ENCODE measurements at places on chromosomes 1 and 21.

DNA sequence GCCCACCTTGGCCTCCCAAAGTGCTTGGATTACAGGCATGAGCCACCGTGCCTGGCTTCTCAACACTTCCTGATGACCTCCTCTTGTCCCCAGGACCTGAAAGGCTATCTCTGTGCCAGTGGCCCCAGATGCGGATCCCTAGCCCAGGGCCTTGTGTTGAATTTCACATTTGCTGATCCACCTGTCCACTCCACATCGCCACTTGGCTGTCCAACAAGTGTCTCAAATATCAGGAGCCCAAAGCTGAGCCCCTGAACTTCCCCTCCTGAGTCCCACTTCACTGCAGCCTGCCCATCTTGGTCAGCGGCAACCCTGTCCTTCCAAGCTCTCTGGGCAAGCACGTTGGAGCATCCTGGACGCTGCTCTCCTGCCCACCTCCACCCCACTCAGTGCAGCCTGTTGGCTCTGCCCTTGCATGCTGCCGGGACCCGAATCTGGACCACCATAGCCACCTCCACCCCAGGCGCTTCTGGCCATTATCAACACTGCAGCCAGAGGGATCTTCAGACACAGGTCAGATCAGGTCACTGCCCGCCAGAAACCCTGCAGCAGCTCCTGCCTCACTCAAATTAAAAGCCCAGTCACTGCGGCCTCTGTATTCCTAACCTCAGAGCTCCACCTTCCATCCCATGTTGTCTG lies 352.5 kb upstream of the VAMP3 start:
- no peak for DNase-seq

- no peak for DNase-seq
Measured at GRCh38 chr1:246067432-246068216, 439.5 kb downstream of the SMYD3 start.

- no peak for DNase-seq
Measured at GRCh38 chr1:117565745-117566455, 39.9 kb upstream of the TENT5C start.

DNA sequence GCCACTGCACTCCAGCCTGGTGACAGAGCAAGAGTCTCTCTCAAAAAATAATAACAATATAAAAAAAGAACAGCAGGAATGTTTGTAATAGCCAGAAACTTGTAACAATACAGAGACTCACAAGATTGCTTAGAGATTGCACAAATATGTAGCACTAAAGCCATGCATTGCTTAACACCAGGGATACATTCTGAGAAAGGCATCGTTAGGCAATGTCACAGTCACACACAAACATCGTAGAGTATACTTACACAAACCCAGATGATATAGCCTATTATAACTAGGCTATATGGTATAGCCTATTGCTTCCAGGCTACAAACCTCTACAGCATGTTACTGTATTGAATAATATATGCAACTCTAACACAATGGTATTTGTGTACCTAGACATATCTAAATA lies 45.3 kb downstream of the GPATCH2 start:
- no peak for DNase-seq

DNA sequence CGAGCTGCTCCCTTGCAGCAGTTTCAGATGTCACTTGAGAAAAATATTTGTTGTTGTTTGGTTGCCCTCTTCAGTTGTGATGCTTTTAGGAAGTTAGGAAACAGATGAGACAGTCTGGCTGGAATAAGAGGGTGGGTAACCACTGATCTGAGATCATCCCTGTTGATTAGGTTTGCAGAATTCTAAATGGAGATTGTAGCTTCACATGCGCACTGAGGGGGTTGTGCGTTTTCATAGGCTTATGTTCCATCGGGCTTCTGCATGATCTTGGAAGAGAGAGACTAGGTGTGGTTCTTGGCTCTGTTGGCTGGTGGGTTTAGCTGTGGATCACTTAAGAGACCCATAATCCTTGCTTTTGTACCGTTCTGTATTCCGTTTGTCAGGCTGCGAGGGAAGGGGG lies 108.1 kb downstream of the CAMTA1 start:
- no peak for DNase-seq

- no peak for DNase-seq
Measured at GRCh38 chr1:108575375-108575774, 15.5 kb downstream of the EEIG2 start.

- DNase-seq: peak; percentile 20
Measured at GRCh38 chr1:48947761-48948537, 171.3 kb upstream of the BEND5 start.

DNA sequence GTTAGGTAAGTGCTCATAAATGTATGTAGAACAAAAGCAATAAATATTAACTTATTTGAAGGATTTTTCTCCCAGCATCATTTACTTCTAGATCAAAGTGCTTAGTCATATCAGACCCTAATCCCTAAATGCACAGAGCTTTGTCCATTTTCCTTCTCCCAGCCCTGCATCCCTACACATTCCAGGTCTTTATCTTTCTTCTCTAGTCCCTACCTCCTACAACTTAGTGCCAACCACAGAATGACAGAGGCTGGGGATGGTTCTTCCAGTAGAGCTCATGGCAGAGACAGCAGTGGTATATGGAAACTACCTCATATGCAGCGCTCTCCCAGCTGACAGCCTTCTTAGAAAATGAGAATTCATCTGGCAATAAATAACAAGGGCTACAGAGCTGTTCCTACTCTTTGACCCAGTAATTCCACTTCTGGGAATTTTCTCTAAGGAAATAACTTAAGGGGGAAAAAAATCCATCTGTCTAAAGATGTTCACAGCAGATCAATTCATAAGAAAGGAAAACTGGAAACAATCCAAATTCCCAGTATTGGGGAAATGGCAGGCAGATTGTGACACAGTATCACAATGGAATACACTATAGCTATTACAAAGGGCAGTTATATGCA lies 62.9 kb upstream of the ROR1 start:
- DNase-seq: no peak

GRCh38 chr1:53557830-53558738 lies 98.9 kb downstream of the DMRTB1 start:
- DNase-seq: no peak

GRCh38 chr1:61268546-61269240 lies 186.3 kb downstream of the NFIA start:
- peak; percentile 92 for DNase-seq

- no peak for DNase-seq
Measured at GRCh38 chr1:151157067-151157531, 650 bp downstream of the TNFAIP8L2 start.

DNA sequence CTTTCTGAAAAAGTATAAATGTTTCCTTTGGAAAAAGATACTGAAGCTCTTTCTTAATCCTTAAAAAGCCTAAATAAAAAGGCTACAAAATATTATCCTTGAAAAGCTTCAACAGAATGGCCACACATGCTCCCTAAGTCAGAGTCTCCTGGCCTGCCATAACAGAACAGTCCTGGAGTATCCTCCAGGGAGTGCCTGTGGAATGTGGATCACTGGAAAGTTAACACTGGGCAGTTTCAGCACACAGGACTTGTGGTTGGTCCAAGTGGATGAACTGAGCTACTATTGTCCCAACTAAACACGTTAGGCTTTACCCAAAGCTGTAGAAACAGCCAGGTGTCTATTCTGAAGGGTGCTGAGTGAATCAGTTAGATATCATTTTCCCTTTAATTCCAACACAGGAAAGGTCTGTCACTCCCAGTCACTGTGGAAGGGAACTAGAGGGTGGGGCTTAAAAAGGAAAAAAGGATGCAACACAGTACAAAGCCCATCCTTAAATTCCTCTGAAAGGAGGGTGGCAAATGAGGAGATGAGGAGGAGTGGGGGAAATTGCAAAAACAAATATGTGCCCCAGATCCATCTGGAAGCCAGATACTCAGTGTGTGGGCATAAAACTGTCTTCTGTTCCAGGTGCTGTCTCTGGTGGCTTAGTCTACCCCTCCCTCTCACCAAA lies 196.3 kb upstream of the SPAG17 start:
- DNase-seq: no peak

DNA sequence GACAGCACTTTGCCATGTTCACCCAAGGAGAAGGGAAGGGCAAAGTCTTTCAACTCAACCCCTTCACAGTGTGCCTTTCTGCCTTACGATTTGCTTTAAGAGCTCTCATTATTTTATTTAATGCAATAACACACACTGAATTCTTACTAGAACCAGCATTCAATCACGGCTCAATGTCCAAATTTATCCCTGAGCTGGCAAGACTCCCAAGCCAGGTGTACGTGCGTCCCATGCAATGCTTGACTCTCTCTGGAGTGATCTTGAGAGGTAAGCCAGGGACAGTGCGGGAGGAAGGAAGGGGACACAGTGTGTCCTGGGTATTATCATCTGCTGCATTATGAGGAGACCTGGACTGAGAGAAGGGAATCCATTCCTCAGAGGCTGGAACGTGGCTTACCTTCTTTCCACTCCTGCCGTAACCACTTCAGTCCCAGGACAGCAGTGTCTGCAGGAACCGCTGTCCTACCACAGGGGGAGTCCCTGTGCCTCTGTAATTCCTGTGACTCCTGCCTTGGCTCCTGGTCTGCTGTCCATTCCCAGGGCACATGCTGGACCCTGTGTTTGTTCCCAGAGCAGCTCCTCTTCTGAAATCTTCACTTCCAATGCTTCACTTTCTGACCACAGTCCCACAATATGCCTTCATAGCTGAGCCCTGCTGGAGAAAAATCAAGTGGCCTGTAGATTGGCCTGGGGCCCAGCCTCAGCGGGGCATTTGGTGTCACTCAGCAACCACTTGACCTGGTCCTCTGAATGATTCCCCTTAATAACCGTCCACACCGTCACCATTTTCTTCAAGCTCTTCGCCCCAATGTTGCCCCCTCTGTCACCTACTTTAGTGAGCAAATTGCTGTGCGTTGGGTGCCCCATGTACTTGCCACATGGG lies 28.6 kb upstream of the STUM start:
- DNase-seq: no peak

DNA sequence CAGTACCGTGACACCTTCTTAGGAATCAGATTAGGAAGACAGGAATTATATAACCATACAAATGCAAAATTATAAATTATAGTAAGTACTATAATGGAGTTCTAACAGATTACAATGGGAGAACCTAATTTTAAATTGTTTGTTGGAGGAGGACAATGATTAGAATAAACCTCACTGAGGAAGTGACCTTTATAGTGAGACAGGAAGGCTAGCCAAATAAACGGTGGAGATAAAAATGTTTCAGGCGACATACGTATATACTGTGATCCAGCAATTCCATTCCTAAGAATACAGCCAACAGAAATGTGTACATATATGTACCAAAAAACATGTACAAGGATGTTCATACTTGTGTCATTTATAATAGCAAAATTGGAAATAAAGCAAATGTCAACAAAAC lies 15.2 kb downstream of the SYNJ1 start:
- no peak for DNase-seq

GRCh38 chr1:84632673-84633434 lies 57.4 kb downstream of the SSX2IP start:
- no peak for DNase-seq

DNA sequence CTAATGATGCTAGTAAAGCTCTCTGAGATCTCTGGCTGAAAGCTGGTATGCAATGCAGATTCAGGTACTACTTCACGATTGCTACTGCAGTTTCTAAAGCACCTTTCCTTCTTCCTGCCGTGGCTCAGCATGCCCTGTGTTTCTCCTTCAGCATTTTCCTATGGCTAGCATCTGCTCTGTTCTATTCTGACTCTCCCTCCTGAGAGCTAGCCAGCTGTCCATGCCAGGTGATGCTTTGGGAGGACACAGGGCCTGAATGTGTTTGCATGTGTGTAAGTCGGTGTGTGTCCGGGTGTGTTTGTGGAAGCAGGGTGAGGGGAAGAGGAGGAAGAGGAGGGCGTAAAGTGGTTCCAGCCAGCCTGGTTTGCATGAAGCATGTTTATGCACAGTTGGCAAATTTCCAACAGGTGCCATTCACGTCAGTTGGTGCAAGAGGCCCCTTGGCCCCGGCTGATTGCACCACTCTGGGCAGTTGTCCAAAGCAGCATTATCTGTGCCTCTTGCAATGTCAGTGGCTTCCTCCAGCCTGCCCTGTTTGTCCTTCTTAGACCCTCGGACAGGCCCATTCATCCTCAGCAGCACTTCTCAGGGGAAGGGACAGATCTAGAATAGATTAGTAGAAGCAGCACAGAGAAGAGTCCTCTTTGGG lies 433.3 kb downstream of the DISC1 start:
- DNase-seq: no peak

DNA sequence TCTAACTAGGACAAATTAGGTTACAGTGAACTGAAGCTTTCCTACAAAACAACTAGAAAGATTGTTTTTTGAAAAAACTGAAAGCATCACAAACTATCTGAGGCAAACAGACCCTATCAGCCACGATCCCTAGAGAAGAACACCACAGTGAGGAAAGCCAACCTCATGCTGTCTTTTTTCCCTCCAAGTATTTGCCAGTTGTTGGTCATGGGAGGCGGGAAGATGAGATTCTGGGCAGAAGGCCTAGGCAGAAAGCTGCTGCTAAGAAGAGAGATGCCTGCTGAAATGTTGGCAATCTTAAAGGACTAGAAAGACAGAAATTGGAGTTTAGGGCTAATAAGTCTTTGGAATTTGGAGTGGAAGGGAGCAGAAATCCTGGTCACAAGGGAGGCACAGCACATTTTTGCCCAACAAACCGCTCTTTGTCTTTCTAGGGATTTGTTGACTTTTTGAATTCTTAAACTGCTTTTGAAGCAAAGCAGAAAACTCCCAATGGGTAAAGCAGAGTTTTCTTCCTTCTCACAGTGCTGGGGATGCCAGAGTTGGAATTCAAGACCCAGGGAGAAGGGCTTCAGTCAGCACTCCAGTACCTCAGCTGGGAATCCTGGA lies 83.9 kb downstream of the MT1HL1 start:
- no peak for DNase-seq

GRCh38 chr1:189821833-189822232 lies 655.8 kb downstream of the BRINP3 start:
- no peak for DNase-seq

- no peak for DNase-seq
Measured at GRCh38 chr1:184078564-184079249, 27.2 kb downstream of the TSEN15 start.

DNA sequence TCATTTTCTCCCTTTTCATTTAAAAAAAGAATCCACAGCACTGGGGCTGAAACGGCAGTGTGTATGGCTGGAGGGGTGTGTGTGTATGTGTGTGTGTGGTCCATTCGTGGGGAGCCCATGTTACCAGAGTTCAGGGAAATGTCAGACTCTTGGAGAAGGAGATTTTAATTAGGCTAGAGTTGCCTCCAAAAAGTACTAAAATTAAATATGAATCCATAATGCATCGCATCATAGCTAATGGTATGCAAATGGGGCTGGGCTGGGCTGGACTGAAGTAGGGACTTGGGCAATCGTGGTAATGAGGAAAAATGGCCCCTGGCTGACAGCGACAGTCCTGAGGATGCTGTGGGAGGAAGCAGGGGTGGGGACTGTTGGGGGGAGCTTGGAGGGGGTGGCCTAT lies 24.8 kb downstream of the GRIK3 start:
- no peak for DNase-seq

- DNase-seq: no peak
Measured at GRCh38 chr1:156108664-156109241, 5.8 kb upstream of the LMNA start.

GRCh38 chr21:43702785-43703034 lies 16.2 kb upstream of the PDXK start:
- no peak for DNase-seq

- DNase-seq: no peak
Measured at GRCh38 chr1:236638945-236639344, 34.6 kb upstream of the HEATR1 start.

- DNase-seq: peak; percentile 58
Measured at GRCh38 chr1:214551436-214552173, at the start of gene PTPN14. TSS of gene PTPN14 (minus strand) at chr1:214551602. CDS start at chr1:214464803, 86,799 bp downstream.

GRCh38 chr21:46078322-46078977 lies 19.5 kb upstream of the COL6A2 start:
- no peak for DNase-seq
